ENCODE measurements at places on chromosomes 13 and 19. TPM values are rescaled to one million over a fixed set of nuclear protein-coding genes. Genes with fewer than 3 reads are reported as not detected.

Gene OR7A5
- total RNA-seq = not detected

Gene TMED1
- 23.5 TPM for total RNA-seq

Gene GSX1
- total RNA-seq = not detected

DNA sequence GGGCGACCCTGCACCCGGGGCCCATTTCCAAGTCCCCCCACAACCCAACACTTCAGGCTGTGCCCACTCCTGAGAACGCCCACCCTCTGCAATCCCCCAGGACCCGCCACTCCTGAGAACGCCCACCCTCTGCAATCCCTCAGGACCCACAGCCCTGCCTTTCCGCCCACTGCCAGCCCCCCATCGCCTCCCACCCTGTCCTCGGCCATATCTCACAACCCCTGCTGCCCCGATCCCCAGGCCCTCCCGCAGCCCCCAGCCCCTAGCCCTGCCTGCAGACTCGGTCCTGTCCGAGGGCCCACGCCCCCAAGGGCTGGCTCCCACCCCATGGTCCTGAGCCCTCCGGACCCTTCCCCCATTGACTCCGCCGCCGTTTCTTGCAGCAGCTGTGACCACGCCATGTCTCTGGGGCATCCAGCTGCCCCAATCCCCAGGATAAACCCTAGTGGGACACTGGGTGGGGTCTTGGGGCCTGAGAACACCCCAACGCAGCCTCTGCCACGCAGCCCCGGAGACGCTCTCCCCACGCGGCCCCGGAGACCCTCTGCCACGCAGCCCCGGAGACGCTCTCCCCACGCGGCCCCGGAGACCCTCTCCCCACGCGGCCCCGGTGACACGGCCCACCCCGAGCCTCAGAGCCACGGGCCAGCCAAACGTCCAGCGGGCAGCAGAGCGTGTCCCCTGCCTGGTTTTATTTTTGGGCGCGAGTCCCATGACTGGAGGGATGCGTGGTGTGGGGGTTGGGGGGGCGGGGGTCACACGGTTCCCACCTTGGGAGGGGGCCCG is 17.0 kb downstream of the SBNO2 start:
- peak overlapping the region; percentile 94 for H3K27ac ChIP-seq
- H3K4me3 ChIP-seq = no peak overlapping the region
- H3K4me1 ChIP-seq = peaks cover 46% of the 10 kb centered on the region
- H3K27me3 ChIP-seq = no peaks in the 10 kb centered on the region

GRCh38 chr19:33498391-33499000 is 23.1 kb downstream of the PEPD start:
- H3K4me1 ChIP-seq = no peaks in the 10 kb centered on the region
- H3K27me3 ChIP-seq = no peaks in the 10 kb centered on the region
- H3K27ac ChIP-seq = no peak overlapping the region
- no peak overlapping the region for H3K4me3 ChIP-seq
- H3K36me3 ChIP-seq = peaks cover 35% of the 10 kb centered on the region

DNA sequence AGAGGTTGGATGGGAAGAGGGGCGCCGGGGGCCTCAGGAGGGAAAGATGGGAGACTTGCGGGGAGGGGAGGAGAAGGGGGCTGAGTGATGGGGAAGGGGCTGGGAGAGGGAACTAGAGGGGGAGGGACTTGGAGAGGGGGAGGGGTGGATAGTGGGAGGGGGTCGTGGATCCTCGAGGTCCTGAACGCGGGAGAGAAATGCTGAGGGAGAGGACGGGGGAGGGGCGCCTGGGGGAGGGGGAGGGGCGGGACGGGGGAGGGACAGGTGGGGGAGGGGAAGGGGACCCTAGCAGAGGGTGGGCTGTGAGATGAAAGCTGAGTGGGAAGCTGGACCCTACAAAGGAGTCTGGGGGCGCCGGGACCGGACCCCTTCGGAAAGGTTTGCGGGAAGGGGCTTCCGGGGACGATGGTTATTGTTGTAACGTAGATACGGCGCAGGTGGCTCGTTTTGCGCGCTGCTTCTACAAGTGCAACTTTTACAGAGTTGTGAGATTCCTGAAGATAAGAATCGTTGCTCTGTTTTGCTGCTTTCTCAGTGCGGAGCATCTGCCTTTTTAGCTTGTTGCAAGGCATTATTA is 418 bp downstream of the ZNF444 start:
- peaks cover 52% of the 10 kb centered on the region for H3K4me1 ChIP-seq
- H3K4me3 ChIP-seq = peak overlapping the region; percentile 75
- H3K27me3 ChIP-seq = no peaks in the 10 kb centered on the region
- no peak for DNase-seq

DNA sequence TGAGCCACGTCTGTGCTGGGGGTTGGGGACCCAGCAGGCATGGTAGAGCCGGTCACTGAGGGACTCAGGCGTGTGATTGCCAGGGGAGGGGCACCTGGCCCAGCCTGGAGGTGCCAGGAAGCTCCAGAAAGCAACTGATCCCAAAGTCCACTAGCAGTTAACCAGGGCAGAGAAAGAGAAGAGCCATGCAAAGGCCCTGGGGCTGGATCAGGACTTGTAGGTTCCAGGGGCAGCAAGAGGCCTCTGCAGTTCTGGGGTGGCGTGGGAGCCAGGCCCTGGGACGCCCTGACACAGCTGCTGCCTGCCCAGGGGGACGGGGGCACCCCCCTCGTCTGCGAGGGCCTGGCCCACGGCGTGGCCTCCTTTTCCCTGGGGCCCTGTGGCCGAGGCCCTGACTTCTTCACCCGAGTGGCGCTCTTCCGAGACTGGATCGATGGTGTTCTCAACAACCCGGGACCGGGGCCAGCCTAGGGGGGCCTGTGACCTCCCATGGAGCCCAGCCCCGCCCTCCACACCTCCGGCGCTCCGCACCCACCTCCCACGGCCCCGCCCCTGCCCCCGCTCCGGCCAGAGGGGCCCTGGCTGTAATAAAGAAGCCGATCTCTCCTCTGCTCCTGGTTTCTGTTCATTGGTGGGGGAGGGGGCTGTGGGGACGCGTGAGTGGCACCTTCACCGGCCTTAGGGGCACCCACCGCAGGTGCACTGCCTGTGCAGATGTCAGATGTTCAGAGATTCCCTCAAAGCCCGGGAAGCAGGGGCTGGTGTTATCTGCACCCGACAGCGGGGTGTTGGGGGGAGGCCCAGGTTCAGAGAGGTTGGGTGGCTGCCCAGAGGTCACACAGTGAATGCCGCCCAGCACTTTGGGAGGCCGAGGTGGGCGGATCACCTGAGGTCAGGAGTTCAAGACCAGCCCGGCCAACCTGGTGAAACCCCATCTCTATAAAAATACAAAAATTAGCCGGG is 4.1 kb downstream of the AZU1 start:
- no peak overlapping the region for H3K4me3 ChIP-seq
- no peak overlapping the region for H3K27ac ChIP-seq
- peaks cover 8% of the 10 kb centered on the region for H3K4me1 ChIP-seq

DNA sequence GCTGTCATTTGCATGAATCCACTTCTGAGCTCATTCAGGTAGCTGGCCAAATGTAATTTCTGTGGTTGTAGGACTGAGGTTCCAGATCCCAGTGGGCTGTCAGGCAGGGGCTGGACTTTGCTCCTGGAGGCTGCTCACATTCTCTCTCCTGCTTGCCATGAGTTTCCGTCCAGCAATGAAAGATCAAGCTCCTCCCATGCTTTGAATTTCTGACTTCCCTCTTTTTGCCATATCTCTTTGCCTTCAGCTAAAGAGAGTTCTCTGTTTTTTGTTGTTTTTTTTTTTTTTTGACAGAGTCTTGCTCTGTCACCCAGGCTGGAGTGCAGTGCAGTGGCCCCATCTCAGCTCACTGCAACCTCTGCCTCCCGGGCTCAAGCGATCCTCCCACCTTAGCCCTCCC is 76.9 kb downstream of the ING1 start:
- H3K36me3 ChIP-seq = no peaks in the 10 kb centered on the region
- H3K4me3 ChIP-seq = no peak overlapping the region
- no peaks in the 10 kb centered on the region for H3K27me3 ChIP-seq
- no peak for DNase-seq
- H3K27ac ChIP-seq = no peak overlapping the region

DNA sequence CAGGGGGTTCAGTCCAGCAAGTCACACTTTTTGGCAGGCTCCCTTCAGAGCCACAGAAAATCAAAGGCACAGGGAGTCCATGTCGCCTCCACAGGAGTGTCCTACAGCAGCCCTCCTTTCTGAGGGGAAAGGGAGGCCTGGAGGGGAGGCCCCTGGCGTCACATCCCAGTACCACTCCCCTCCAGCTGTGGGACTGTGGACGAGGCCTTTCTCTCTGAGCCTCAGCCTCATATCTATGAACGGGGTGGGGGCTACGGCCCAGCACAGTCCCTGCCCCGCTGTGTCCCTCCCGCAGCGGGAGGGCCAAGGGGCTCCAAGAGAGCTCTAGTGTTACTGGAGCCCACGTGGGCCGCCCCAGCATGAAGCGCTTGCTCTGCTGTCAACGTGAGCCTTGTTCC is 23.8 kb downstream of the PEPD start:
- no peaks in the 10 kb centered on the region for H3K4me1 ChIP-seq
- no peaks in the 10 kb centered on the region for H3K27me3 ChIP-seq

DNA sequence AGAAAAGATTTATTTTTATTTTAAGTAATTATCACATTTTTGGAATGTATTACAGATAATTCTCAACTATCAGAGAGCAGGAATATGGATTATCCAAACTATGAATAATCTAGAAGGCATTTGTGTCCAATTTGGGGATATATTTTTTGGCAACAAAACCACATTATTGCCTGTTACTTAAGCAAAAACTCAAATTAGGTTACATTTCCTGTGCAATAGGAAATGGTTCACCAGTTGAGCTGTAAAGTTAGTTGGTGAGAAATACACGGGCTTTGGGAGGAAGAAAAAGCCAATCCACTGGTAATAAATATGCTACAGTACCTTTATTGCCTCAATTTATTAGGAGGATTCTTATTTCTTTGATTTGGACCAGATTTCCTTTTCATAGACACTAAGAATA is 1075.2 kb downstream of the PCDH9 start:
- no peak for DNase-seq
- no peaks in the 10 kb centered on the region for H3K27me3 ChIP-seq

- no peak overlapping the region for H3K4me3 ChIP-seq
- peaks cover 6% of the 10 kb centered on the region for H3K4me1 ChIP-seq
- no peaks in the 10 kb centered on the region for H3K27me3 ChIP-seq
- DNase-seq = no peak
- no peaks in the 10 kb centered on the region for H3K36me3 ChIP-seq
- no peak overlapping the region for H3K27ac ChIP-seq
These were observed 12.4 kb upstream of the SULT2B1 start for GRCh38 chr19:48539503-48540096.

- no peak for DNase-seq
- no peaks in the 10 kb centered on the region for H3K27me3 ChIP-seq
- peaks cover 22% of the 10 kb centered on the region for H3K36me3 ChIP-seq
- peak overlapping the region; percentile 68 for H3K4me3 ChIP-seq
These were observed 824 bp upstream of the ZNF331 start for GRCh38 chr19:53537121-53537520.

DNA sequence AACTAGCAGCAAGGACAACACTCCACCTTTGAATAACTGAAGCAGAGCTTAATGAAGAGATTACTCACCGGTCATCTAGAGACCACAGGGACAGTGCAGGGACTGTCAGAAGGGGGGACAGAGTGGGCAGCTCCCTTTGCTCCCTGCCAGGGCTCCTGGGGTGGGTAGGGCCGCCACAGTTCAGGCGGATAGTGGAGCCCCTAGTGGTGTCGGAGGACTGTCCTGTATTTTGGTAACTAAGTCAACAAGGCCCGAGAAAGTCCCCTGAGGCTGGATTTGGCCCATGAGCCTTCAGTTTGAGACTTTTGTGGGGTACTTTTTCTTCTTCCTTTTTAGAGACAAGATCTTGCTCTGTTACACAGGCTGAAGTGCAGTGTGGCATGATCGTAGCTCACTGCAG is 44.6 kb downstream of the GJA3 start:
- no peak for DNase-seq
- H3K27ac ChIP-seq = no peak overlapping the region
- no peaks in the 10 kb centered on the region for H3K36me3 ChIP-seq
- H3K27me3 ChIP-seq = no peaks in the 10 kb centered on the region
- H3K4me3 ChIP-seq = no peak overlapping the region

GRCh38 chr13:37446503-37446902 is 152.1 kb downstream of the POSTN start:
- no peaks in the 10 kb centered on the region for H3K36me3 ChIP-seq
- DNase-seq = no peak
- no peaks in the 10 kb centered on the region for H3K4me1 ChIP-seq
- H3K27ac ChIP-seq = no peak overlapping the region
- no peaks in the 10 kb centered on the region for H3K27me3 ChIP-seq
- no peak overlapping the region for H3K4me3 ChIP-seq

DNA sequence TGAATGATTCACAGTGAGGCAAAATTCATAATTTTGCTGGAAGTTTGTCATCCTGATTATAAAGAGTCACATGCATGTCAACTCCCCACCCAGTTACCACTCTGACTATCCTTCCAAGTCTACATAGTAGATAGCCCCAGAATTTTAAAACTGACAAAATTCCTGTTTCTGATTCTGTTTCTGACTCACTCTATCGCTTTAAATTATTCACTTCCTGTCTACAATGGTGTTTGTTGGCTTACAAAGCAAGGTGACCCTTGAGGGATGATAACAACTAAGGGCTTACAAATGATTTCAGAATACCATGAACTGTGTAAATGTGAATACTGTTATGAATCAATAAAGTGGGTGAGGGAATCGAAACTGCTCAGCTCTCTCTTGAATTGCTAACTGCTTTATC is 98.7 kb upstream of the KL start:
- no peaks in the 10 kb centered on the region for H3K4me1 ChIP-seq
- no peaks in the 10 kb centered on the region for H3K27me3 ChIP-seq
- no peak overlapping the region for H3K27ac ChIP-seq

DNA sequence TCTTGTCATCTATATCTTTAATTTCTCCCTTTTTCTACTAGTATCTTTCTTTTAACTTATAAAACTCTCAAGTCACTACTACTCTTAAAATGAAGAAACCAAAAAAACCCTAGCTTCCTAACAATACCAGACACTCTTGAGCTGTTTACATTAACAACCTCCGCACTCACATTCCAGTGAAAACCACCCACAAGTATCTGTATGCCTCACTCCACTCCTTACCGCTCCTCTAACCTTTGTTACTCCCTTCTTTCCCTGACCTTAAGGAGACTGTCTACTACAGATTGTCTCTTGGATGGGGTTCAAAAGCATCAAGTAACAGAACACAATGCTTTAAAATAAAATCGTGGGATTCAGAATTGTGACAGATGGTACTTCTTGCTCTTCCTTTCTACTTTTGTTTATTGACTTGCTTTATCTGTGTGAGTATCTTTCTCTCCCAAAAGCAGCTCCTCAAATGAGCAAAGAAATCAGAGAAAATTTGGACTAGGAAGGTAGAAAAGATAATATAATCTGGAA is 110.0 kb upstream of the FBXL3 start:
- H3K4me1 ChIP-seq = no peaks in the 10 kb centered on the region
- no peaks in the 10 kb centered on the region for H3K27me3 ChIP-seq
- no peak overlapping the region for H3K4me3 ChIP-seq
- no peak for DNase-seq
- peaks cover 73% of the 10 kb centered on the region for H3K36me3 ChIP-seq
- H3K27ac ChIP-seq = no peak overlapping the region

GRCh38 chr13:34179481-34179880 is 361.5 kb downstream of the RFC3 start:
- no peaks in the 10 kb centered on the region for H3K36me3 ChIP-seq
- DNase-seq = no peak
- H3K4me1 ChIP-seq = no peaks in the 10 kb centered on the region
- no peaks in the 10 kb centered on the region for H3K27me3 ChIP-seq
- H3K27ac ChIP-seq = no peak overlapping the region
- no peak overlapping the region for H3K4me3 ChIP-seq
